ENCODE measurements at places on chromosomes 1 and 21. TPM values are rescaled to one million over a fixed set of nuclear protein-coding genes. Genes with fewer than 3 reads are reported as not detected.

DENND2C gene
- total RNA-seq: not detected

RPE65 gene
- not detected for total RNA-seq

CD1E gene
- total RNA-seq: not detected

LCE1F gene
- total RNA-seq: not detected

TNFRSF4 gene
- 6.5 TPM for total RNA-seq
